ENCODE measurements at places on chromosomes 12 and 14.

- DNase-seq = no peak
These were observed 231.4 kb upstream of the DDHD1 start for GRCh38 chr14:53384536-53384935.

DNA sequence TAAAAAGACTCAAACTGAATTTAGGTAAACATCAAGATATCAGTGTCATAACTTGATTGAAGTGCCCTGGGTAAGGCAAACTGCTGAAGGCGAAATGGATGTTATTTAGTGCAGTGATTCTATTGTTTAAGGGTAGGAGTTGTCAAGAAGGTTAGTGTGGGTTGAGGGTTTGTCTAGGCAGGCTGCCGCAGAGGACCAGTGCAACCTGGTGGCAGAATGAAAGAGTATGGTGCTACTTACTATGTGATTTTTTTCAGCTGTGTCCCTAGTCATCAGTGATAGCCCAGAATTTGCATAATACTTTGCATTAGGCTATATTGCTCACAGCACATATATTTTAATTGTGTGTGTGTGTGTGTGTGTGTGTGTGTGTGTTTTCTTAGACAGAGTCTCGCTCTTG lies 1127.0 kb downstream of the GALC start:
- DNase-seq = no peak

DNA sequence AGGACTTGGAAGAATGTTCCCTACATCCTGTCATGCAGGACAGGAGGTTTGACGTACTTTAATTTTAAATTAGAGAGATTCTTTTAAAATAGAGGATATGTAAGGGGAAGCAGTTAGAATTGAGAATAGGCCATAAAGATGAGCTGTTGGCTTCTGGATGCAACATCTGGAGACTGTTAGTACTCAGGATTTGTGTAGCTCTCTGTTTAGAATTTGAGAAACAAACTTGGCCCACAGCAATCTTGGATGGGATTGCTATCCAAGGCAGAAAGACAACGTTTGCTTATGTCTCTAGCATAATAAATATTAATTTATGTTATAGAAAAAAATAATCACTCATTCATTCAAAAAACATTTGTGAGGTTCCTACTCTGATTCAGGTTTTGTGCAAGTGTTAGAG lies 398.4 kb upstream of the NOVA1 start:
- DNase-seq = no peak

- DNase-seq = no peak
These were observed 27.9 kb downstream of the SYNE3 start for GRCh38 chr14:95488376-95489213.

GRCh38 chr14:59483363-59483762 lies 845 bp downstream of the L3HYPDH start:
- no peak for DNase-seq

- no peak for DNase-seq
These were observed 17.4 kb downstream of the JDP2 start for GRCh38 chr14:75445236-75445635.

DNA sequence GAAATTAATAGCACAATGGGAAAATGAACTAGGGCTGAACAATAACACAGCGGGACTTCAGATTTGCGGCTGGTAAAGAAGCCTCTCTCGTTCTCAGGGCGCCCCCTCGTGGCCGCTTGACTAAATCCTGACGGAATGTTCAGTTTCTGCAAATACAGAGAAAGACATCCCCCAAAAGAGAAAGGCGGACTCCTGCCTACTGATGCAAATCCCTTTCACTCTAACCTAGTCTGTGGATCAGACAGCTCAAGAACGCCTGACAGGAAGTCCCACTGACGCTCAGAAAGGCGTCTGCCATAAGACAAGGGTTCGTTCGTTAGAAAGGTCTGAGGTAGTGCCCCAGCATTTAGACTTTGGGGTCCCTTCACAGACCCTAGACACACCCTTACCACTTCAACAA lies 2.5 kb downstream of the NUAK1 start:
- peak; percentile 96 for DNase-seq

DNA sequence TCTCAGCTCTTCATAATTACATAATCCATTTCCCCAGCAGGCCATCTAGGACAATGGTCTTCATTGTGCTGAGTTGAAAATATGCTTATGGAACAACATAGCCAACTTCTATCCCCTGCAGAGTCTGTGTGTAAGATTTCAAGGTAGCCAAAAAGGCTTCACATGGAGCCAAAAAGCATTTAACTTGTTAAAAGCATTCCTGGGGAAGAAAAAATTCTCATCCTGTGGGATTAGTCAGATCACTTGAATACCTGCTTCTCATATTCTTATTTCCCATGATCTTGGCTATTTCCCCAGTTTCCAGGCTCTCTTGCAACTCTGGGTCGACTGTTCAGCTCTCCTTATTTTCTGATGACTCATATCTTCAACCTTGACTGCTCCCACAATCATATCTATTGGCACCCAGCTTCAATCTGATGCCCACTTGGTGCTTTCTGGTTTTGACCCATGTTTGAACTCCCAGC lies 178.9 kb downstream of the KLHL28 start:
- DNase-seq = no peak

- no peak for DNase-seq
These were observed 10.5 kb upstream of the SELPLG start for GRCh38 chr12:108643941-108644810.

DNA sequence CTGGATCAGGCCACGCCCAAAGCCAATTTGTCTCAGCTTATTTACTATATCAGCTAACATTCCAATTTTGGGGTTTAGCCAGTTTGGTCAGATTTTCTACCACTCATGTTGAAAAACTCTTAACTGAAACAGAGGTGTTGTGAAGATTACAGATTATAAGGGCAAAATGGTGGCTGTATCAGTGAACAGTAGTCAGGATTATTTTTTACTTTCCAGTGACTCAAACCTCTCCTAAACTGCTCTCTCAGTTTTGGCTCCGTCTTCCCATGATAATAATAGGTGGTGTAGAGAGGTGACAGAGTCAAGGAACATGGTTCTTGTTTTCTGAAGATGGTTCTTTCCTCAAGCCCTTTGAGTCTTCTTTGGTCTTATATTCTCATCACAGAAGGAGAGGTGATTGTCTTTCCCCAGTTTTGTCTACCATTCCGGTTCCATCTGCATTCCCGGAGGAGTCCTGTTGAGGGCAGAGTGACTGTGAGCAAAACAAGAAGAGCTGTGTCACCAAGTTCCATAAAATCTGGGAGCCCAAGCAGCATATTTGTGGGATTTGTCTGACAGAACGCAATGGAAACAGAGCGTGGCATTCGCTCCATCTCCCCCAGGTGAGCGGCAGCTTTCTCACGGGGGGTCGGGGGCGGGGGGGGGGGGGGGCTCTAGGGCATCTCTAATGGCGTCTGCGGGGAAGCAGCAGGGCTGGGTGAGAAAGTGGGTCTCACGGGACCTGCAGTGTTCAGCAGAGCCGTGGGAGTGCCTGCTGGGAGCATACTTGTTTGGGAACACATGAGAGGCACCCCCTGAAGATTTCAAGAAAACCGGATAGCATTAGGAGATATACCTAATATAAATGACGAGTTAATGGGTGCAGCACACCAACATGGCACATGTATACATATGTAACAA lies 59.1 kb downstream of the TBC1D30 start:
- DNase-seq = no peak

- no peak for DNase-seq
These were observed 96.7 kb downstream of the CEP128 start for GRCh38 chr14:80844872-80845271.

GRCh38 chr12:116674643-116675183 lies 63.2 kb downstream of the SPRING1 start:
- DNase-seq = no peak

- DNase-seq = no peak
These were observed 227.7 kb upstream of the CRY1 start for GRCh38 chr12:107320929-107321631.

DNA sequence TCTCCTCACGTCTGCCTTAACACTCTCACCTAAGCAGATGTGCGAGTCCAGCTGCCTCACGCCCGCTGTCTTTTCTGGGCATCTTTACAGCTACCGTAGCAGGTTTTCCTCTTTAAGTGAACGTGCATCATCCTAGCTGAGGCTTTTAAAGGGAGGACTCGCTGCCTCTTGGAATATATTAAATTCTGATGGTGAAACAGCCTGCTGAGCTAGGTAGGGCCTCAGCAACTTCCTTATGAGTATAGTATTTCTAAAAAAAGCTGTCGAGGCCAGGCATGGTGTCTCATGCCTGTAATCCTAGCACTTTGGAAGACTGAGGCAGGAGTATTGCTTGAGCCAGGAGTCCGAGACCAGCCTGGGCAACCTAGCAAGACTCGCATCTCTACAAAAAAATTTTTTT lies 32.2 kb downstream of the TESC start:
- no peak for DNase-seq

- no peak for DNase-seq
These were observed 134.4 kb upstream of the FOXN3 start for GRCh38 chr14:89551432-89551831.

- no peak for DNase-seq
These were observed 102.2 kb downstream of the SSPN start for GRCh38 chr12:26297396-26298070.

- DNase-seq = peak; percentile 50
These were observed 13.3 kb downstream of the IL22 start for GRCh38 chr12:68240079-68240478.

DNA sequence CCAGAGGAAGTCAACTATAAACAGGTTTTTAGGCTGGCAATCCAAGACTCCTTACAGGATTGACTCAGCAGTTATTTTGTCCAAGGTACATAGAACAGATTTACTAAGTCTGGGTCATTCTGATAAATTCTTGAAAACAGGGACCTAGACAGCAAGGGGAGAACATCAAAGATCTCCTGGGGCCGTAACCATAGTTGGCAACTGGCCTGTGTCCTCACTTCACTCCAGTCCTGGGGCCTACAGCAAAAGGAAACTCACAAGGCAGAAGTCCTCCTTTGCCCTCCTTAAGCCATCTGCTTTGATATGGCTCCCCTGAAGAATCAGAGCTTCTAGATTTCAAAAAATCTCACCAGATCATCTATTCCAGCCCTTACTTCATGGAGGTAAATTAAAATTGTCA lies 207.2 kb upstream of the IGF1 start:
- DNase-seq = no peak

- DNase-seq = no peak
These were observed 3.6 kb downstream of the FGD4 start for GRCh38 chr12:32402946-32403345.

DNA sequence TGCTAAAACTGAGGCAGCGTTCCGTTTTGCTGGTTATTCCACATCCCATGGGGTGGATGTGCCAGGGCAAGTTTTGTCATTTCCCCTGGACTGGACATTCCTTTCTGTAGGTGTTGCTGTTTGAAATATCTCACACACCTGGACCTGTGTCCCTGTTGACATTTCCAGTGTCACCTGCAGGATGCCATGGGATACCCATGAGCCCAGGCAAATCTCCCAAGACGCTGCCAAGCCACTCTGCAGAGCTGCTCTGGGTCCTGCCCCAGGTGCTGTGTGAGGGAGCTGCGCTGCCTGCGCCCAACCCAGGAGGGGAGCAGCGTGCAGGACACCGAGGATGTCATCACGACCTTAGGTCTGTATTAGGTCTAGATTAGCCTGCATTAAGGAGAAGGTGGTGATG lies 5.2 kb upstream of the PACS2 start:
- DNase-seq = peak; percentile 27

- no peak for DNase-seq
These were observed 36.1 kb downstream of the NCOR2 start for GRCh38 chr12:124531281-124531745.

- DNase-seq = no peak
These were observed 42.2 kb downstream of the COX16 start for GRCh38 chr14:70317091-70317968.

- DNase-seq = peak; percentile 58
These were observed 11.1 kb upstream of the DPF3 start for GRCh38 chr14:72904840-72905561.

DNA sequence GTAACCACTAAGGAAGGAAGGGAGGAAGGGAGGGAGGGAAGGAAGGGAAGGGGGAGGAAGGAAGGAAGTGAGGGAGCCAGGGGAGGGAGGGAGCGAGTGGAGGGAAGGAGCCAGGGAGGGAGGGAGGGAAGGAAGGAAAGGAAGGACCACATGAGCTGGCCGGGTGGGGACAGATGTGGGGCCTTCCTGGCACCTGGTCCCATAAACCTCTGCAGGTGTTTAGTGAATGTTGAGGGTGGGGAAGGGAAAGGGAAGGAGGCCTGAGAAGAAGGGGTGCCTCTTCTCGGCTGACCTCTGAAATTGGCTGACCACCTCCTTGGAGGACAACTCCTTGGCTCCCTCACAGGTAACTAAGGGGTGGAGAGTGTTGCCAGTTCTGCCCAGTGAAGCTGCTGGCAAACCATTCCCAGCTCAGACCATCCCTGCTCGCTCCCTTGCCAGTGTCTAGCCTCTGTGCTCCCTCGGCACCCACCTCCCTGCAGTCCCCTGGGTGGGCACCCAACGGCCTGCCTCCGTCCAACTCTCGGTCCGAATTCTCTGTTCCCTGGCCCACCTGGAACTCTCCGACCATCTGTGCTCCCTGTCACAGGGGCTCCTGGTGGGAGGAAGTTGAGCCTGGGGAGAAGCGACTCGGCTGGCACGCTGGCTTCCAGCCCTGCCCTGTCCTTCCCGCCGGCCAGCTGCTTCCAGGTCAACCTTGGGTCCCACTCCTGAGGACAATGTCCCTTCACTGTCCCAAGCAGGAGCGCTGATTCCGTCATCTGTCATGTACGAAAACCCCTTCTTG lies 12.2 kb upstream of the PPP1R13B start:
- no peak for DNase-seq

DNA sequence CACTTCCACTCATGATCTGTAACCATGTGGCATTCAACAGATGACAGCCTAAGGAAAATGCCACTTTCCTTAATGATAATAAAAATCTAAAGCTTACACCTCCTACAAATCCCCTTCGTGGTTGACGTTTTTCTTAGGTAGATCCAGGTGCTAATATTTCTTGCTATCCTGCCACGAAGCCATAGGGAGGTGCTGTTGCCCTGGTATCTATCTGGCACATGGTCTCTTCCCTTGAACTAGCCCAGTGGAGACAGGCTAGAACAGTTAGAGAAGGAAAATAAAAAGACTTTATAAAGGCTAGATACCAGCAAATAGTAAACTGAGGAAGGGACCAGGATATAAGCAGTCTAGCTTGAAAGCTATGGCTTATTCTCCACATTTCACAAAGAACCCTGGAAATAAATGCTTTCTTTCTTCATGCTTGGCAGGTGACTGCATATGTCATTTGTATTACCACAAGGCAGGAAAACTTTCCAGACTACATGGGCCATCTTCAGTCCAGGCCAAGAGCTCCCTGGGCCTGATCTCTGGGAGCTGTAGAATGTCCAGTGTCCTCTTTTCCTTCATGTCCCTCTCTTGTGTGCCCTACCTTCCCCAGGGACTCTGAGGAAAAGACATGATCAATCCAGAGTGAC lies 15.3 kb downstream of the SPIC start:
- no peak for DNase-seq

DNA sequence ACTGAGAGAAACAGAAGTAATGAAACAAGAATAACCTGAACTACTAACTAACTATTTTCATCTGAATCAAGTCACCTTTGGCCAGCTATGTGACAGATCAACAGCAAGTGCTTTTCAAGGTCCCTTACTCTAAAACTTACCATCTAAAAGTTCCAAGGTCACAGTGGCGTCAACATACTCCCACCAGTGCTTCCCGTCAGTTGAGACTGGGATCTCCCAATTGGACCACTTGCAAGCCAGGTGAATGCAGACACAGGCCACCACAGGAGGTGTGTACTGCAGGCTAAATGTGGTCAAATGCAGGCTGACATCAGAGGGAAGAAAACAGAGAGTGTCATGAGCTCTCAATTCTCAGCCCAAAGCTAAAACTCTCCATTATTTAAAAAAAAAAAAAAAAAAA lies 13.8 kb upstream of the KANSL2 start:
- no peak for DNase-seq

Data from trophoblast cell (in vitro differentiated cells and primary cell).